ENCODE measurements at places on chromosomes 1 and 21.
A peak's percentile ranks its signal among the peaks of the same experiment; 100 is the strongest.

GRCh38 chr1:161313554-161314200 lies 504 bp upstream of the SDHC start:
- no peak for DNase-seq

- peak; percentile 40 for DNase-seq
Measured at GRCh38 chr1:178869119-178869697, 1.7 kb downstream of the ANGPTL1 start.

DNA sequence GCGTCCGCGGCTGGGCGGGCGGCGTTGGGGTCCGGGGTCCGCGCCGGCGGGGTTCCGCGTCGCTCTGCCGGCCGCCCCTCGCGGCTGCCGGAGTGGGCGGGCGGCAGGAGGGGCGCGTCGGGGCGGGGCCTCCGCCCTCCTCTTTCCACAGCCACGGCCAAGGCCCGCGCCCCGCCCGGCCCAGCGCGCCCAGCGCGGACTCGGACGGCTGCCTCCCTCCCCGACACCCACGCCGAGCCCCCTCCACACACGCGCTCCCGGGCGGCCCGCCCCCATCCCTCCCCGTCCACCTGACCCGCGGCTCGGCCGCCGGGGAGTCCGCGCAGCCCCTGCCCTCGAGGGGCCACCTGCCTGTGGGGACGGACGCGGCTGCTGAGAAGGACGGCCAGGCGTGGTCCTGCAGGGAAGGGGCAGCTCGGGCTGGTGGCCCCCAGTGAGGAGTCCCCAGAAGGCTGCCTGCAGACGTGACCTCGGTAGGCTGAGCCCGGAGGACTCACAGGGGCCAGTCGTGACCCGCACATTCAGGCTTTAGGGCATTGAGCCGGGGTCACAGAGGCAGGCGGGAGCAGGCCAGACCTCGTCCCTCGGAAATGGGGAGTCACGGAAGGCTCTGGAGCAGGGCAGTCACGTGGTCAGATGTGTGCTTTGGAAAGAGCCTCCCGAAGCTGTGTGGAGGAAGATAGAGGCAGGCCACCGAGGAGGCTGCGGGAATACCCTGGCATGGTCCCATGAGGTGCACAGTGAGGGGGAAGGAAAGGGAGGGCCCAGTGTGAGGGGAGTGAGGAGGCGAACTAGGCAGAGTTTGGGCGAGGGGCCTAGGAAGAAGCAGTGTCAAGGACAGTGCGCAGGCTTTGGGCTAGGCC lies at the start of gene COL8A2:
Gene COL8A2 (minus strand): TSS at position 94 of the 863 bp plus-strand sequence. CDS start 24,980 bp downstream, outside the sequence.
- DNase-seq = no peak

- DNase-seq = no peak
Measured at GRCh38 chr1:187924252-187924651, 1095.5 kb downstream of the PLA2G4A start.

DNA sequence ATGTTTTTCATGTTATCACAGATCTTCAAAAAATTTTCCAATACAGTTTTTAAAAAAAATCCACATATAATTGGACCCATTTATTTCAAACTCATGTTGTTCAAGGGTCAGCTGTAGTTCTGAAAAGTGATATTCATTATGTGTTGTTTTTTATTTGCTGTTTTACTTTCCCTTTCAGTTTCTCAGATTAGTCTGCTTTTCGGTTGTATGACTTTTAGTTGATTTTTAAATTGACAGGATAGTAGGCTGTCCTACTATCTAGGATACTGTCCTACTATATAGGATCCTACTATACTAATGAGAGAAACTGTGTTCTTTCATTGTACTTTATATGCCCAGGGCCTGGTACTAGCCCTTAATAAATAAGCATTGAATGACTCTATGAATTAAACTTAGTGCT lies 33.6 kb upstream of the GPR52 start:
- DNase-seq = no peak

GRCh38 chr1:178650934-178651511 lies 74.0 kb upstream of the RALGPS2 start:
- no peak for DNase-seq

DNA sequence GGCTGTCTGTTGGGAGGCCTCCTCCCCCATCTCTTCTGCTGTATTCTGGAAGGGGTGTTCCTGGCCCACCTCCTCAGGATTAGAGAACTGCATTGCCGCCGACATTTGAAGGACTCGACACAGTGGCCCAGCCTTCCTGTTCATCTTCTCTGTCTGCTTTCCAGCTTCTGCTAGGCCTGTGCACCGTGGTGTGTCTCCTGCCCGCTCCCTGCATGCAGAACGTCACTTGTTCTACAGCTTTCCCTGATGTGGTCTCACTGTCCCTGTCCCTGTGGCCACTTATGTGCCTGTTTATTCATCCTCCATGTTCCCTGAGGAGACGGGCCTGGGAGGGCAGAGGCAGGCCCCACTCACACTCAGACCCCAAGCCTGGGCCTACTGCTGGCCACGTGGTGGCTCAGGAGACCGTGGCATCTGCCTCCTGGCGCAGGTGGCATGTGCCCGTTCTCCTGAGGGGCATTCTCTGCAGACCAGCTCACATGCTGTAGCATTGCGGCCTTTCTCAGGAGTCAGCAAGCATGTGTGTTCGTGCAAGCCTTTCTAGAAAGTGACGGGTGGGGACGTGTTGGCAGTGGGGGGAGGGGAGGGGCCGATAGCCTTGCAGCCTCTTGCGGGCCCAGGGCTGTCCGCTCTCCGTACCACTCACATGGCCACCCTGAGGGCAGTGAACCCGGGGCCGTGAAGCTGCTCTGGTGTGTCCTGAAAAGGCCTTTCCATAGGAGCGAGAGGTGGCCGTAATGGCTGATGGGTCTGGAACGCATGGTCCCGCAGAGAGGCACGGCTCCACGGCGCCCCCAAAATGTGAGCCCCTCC lies 35.9 kb downstream of the POFUT2 start:
- no peak for DNase-seq

- DNase-seq = no peak
Measured at GRCh38 chr1:41153750-41154274, 88.3 kb downstream of the SCMH1 start.

DNA sequence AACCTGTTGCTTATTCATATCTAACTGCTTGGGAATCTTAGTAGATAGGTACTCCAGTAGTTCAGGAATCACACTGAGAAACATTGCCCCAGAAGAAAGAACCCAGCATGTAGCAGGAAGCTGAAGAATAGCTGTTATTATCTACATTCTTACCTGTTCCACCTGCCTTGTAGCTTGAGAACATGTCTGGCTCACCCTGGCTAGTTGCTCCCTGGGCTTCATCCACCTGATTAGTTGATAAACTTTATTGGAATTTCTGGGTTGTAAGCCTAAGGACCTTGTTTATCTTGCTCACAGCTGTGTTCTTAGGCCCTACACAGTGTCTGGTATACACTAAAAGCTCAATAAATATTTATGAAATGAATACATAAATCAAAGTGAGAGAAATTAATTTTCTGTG lies 106.3 kb upstream of the DMRTA2 start:
- DNase-seq = no peak

DNA sequence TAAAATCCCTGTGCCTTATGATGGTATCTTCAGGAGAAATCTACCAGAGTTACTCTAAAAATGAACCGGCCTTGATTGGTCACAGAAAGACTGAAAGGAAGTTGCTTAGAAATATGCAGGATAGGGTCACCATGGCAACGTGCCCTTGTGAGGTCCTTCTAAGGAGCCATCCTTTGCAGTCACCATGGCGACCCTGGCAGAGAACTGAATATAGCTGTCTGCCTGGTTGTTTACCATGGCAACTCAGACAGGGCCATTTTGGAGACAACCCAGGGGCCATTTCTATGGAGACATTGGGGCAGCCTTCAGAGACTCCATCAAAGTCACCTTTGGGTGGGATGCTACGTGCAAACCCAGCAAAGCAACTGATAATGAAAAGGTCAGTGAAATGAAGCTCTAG lies 43.0 kb downstream of the SNX7 start:
- no peak for DNase-seq

GRCh38 chr1:61115436-61115835 lies 33.1 kb downstream of the NFIA start:
- DNase-seq = no peak

- DNase-seq = no peak
Measured at GRCh38 chr1:222624214-222624613, 6.3 kb downstream of the MIA3 start.

DNA sequence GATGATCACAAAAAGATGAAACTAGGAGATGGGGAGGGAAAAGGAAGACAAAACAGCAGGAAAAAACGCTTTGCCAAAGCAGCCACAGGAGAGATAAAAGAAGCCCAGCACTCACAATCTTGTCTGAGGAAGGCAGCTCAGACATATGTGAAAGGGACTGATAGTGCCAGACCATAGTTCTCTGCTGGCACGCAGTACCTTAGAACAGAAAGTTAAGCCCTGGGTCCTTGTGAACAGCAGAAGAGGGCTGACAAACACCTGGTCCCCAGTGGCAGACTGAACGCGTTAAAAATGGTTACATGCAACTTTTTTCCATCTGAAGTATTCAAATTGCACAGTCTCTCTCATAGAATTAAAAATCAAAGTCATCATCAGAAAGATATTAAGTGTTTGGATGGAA lies 433.2 kb upstream of the ADAMTS5 start:
- no peak for DNase-seq

DNA sequence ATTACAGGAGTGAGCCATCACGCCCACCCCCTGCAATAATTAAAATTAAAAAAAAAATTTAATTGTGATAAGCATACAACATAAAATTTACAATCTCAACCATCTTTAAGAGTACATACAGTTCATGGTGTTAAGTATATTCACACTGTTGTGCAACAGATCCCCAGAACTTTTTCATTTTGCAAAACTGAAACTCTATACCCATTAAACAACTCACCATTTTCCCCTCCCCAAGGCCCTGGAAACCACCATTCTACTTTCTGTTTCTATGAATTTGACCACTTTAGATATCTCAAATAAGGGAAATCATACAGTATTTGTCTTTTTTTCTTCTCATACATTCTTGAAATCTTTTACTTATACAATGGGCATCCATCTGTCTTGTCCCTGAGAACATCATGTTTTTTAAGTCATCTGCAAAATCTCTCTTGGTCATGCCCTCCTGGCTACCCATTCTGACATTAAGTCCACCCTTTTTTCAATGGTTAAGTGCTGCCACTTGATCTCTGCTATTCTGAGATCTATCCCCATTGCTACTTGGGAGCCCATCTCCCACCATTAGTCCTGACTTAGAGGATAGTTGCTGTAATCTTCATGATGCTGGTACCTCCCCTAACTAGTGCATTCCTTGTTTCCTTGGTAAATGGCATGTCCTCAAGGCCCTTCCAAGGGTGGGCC lies 39.4 kb upstream of the ZFYVE9 start:
- no peak for DNase-seq

DNA sequence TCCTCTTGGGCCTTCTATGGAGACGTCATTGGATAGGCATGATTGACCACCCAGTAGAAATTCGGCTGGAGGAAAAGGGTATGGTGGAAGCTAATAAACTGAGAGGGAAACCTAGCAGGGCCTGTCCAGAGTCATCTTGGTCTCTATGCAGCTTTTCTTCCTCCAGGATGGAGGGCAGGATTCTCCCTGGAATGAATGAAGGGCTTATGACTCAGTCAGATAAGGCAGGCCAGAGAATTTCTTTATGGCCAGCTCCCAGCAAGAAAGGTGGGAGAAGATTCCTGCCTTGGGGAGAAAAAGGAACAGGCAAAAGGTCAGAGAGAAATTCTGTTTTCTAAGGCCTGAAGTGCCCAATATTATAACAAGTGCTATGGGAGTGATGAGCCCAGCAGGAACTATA lies 17.1 kb downstream of the FBLIM1 start:
- DNase-seq = no peak

- DNase-seq = no peak
Measured at GRCh38 chr1:230917284-230918135, 49.2 kb upstream of the C1orf198 start.

DNA sequence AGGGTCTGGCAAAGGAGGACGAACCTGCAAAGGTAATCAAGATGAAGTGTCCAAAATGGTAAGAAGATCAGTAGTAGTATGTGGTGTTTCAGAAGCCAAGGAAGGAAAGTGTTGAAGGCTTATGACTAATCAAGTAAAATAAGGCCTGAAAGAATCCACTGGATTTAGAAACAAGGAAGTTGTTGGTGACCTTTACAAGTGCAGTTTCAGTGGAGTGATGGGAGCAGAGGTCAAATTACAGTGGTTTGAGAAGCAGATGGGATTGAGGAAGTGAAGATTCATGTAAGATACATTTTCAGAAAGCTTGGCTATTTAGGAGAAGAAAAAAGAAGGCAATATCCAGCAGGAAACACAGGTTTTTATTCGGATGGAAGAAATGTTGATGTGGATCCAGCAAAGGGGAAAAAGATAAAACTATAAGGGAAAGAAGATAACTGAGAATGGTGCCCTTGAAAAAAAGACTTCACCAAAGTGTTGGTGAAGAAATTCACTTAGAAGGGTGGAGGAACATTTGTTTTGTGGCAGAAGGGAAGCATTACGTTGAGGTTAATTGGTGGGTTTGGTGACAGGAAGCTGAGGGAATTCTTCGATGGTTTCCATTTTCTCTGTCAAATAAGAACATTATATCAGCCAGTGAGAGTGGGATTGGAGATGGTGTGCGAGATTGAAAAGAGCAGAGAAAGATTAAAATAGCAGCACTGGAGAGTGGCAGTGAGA lies 2.1 kb downstream of the ARMH1 start:
- DNase-seq = peak; percentile 11

DNA sequence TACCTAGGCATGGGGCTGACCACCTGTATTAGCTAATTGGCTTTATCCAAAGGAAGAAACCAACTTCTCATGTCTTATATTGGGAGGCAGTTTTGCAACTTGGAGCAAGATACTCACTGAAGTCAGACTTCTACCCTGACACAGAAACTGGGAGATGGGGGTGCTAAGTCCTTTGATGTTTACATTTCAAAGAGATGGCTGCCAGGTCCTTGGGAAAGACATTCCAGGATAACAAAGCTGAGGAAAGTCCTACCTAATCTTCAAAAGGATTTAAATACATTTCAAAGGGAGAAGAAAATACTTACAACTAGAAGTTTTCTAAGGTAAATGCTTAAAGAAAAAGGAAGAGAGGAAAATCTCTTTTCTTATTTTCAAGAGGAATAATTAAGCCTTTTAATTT lies 62.1 kb downstream of the FH start:
- DNase-seq = no peak
